ENCODE measurements at places on chromosomes 3 and 15. TPM values are rescaled to one million over a fixed set of nuclear protein-coding genes. Genes with fewer than 3 reads are reported as not detected.

The C3orf70 gene
- 0.64 TPM for total RNA-seq

The CCDC71 gene
- 15.7 TPM for total RNA-seq

The GRK7 gene
- not detected for total RNA-seq

The ADAMTS9 gene
- 4.3 TPM for total RNA-seq

The AHSG gene
- total RNA-seq: not detected

The TICRR gene
- total RNA-seq: 17.0 TPM

The ULK4 gene
- 6.0 TPM for total RNA-seq

The CCDC9B gene
- total RNA-seq: 21.3 TPM

The LXN gene
- total RNA-seq: 8.4 TPM

The SLC28A2 gene
- not detected for total RNA-seq

The ZNF501 gene
- total RNA-seq: 1.1 TPM

The CALML4 gene
- 2.9 TPM for total RNA-seq

The MRPS11 gene
- total RNA-seq: 42.7 TPM

The LMOD3 gene
- not detected for total RNA-seq

The FETUB gene
- total RNA-seq: not detected

The ZNF385D gene
- total RNA-seq: 1.7 TPM

The HESX1 gene
- total RNA-seq: 0.80 TPM

All from esophagus mucosa (tissue), 1 donor.